Activated naive CD8-positive, alpha-beta T cell treated with anti-CD3 and anti-CD28 coated beads, Interleukin-2, amount 10 ng/mL, durations not matched to agents 7 days and 5 days (primary cell): ENCODE measurements at places on chromosomes 2 and 18.

DNA sequence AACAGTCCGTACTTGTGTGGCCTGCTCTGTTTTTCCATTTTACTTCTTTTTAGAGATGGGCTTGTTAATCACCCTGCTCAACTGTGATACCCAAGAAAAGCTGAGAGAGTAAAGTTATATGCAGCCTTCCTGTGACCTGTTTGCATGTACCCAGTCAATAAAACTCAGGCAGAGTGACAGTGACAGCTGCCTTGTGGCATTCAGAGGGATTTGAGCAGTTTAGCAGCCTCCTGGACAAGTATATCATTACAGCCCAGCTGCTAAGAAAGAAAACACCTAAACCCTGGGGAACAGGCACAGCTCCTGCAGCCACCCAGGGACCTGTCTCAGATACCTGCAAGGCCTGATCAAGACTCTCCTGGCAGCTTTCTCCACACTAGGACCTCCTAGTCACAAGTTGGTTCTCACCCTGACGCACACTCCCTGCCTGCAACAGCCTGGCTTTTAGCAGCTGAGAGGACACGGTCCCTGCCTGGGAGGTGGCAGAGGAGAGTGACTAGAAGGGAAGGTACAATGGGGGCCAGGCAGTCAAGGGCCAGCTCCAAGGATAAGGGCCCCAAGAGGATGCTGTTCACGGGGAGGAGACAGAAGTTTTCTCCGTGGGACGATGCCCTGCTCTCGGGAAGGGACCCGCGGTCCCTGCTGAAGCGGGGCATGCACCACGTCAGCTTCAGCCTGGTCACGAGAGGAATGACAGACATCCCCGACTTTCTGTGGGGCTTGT lies at the start of gene LRRC30:
TSS of gene LRRC30 (plus strand) at position 464 of the 724 bp plus-strand sequence. CDS start at position 514, 50 bp downstream.
- H3K4me3 ChIP-seq: no peak within 1 kb of the TSS
- no peaks in the 10 kb centered on the region for H3K27me3 ChIP-seq
- DNase-seq: no peak
- H3K27ac ChIP-seq: no peak within 1 kb of the TSS

DNA sequence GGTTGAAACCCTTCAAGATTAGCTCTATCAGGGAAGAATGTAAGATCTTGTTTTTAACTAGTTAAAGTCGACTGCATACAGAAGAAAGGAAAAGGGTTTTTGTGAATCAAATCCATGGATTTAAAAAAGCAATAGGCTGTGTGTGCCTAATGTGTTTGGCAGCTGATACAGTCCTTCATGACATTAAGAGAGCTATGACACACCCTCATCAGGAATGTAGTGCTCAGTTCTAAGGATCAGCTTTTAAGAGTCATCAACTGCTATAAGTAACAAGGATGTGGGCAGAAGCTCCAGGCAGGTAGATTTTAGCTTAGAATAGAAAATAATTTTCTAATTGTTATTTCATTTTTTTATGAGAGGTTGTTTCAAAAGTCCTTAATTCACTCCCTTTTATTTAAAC lies 52.9 kb downstream of the PPP1R1C start:
- H3K27me3 ChIP-seq: no peaks in the 10 kb centered on the region
- DNase-seq: no peak
- no peak overlapping the region for H3K4me3 ChIP-seq
- H3K36me3 ChIP-seq: no peaks in the 10 kb centered on the region

- H3K4me3 ChIP-seq: no peak overlapping the region
- no peak overlapping the region for H3K27ac ChIP-seq
- peaks cover 2% of the 10 kb centered on the region for H3K36me3 ChIP-seq
- H3K27me3 ChIP-seq: peaks cover 10% of the 10 kb centered on the region
- DNase-seq: no peak
Observed at GRCh38 chr2:222504191-222504590, 79.8 kb downstream of the SGPP2 start.

DNA sequence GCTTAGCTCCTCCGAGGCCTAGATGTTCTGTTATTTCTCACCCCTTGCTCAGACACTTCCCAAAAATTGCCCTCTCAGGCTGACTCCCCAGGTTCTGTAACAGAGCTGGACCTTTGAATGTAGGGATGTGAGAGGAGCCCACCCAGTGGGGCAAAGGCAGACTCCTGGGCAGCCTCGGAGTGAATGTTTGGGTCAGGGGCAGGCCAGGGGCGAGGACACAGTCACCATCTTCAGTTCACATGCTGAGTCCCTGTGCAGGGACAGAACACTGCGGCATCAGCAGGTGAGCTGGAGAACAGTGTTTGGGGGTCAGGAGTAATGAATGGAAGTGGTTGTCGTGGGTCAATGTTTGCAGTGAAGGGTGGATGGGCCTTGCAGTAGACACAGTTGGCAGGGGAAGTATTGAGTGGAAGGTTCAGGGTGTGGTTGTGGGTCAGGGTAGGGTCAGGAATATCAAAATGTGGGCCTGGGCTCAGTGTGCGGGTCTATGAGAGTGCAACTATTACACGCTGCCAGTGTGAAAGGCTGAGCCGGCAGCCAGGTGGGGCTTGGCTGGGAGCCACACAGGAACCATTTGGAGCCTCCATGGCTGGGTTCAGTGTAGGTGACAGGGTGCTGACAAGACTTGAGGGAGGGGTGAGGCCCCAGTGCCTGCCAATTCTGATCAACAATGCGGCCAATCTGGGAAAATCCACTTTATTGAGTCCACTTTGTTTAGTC lies 4.4 kb downstream of the IHH start:
- H3K4me1 ChIP-seq: peaks cover 14% of the 10 kb centered on the region
- no peak overlapping the region for H3K4me3 ChIP-seq
- H3K27ac ChIP-seq: no peak overlapping the region
- DNase-seq: no peak

- DNase-seq: no peak
- H3K36me3 ChIP-seq: peaks cover 12% of the 10 kb centered on the region
- H3K27ac ChIP-seq: no peak overlapping the region
- H3K27me3 ChIP-seq: no peaks in the 10 kb centered on the region
- H3K4me3 ChIP-seq: no peak overlapping the region
Observed at GRCh38 chr2:186493564-186494085, 7.6 kb downstream of the ZC3H15 start.

GRCh38 chr2:132897111-132897510 lies 227.1 kb upstream of the LYPD1 start:
- H3K4me1 ChIP-seq: no peaks in the 10 kb centered on the region
- H3K27ac ChIP-seq: no peak overlapping the region
- no peaks in the 10 kb centered on the region for H3K27me3 ChIP-seq

- H3K27me3 ChIP-seq: peaks cover 31% of the 10 kb centered on the region
- no peak overlapping the region for H3K27ac ChIP-seq
- H3K4me1 ChIP-seq: no peaks in the 10 kb centered on the region
- H3K36me3 ChIP-seq: no peaks in the 10 kb centered on the region
- no peak for DNase-seq
Observed at GRCh38 chr18:12398625-12399024, 9.1 kb upstream of the PRELID3A start.

- peaks cover 4% of the 10 kb centered on the region for H3K4me1 ChIP-seq
- H3K27ac ChIP-seq: no peak overlapping the region
- no peak for DNase-seq
- peaks cover 56% of the 10 kb centered on the region for H3K36me3 ChIP-seq
- H3K27me3 ChIP-seq: no peaks in the 10 kb centered on the region
Observed at GRCh38 chr2:177433402-177433801, 40.8 kb downstream of the AGPS start.

DNA sequence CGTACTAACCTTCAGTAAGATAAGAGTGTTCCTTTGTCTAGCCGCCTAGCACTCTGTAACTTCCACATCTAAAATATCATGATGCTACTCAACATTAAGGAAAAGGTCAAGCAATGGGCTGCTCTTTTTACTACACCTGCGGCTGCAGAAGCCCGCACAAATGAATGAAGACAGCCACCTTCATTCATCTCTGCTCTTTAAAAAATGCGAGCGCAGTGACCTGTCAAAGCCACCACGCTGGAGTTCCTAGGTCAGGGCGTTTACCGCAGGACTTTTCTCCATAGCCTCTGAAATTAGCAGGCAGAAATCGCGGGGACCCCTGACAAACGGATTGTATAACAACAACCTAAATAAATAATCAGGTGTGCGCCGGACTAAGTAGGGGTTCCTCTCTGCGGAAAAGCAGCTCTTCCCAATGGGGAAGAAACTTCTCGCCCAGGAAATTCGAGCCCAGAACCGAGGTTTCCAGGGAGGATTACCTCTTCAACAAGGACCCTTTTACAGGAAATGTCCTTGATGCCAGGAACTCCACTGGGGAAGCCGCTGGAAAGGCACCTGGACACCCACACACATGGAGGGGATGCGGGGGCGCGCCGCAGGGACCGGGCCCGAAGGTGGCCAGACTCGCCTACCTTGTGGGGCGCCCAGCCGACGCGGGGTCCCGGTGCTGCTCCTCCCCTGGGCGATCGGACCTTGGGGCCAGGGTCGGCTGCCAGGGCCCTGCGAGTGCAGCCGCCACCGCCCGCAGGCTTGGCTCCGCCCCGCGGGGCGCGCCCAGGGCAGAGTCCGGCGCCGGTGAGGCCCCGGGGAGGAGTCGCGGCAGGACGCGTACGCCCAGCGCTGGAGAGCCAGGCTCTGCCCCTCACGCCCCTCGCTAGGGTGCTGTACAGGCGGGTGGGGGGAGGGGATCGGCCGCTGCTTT lies at the start of gene CCDC68:
TSS of gene CCDC68 (minus strand) at position 758 of the 922 bp plus-strand sequence. CDS start 16,670 bp downstream, outside the sequence.
- H3K27me3 ChIP-seq: peaks cover 62% of the 10 kb centered on the region
- H3K4me3 ChIP-seq: no peak within 1 kb of the TSS
- H3K27ac ChIP-seq: no peak within 1 kb of the TSS
- no peaks in the 10 kb centered on the region for H3K36me3 ChIP-seq

- no peak for DNase-seq
- no peak overlapping the region for H3K4me3 ChIP-seq
- H3K4me1 ChIP-seq: no peaks in the 10 kb centered on the region
- H3K27ac ChIP-seq: no peak overlapping the region
- no peaks in the 10 kb centered on the region for H3K36me3 ChIP-seq
Observed at GRCh38 chr18:61155586-61155985, 177.6 kb upstream of the CDH20 start.

DNA sequence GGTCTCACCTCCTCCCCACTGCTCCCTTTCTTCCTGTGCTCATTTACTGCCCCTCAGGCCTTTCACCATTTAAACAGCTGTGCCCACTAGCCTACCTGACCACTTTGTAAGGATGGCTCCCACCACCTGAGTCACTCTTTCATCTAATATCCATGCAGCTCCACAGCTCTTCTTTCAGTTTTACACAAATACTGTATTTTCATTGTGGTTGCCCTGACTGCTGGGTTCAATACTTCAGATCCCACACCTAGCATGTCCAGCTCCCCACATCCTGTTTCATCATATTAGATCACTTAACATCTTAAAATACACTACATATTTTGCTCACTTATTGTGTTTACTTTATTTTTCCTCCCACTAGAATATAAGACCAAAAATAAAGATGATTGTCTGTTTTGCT lies 1110.6 kb downstream of the TSN start:
- DNase-seq: no peak
- H3K27me3 ChIP-seq: no peaks in the 10 kb centered on the region

DNA sequence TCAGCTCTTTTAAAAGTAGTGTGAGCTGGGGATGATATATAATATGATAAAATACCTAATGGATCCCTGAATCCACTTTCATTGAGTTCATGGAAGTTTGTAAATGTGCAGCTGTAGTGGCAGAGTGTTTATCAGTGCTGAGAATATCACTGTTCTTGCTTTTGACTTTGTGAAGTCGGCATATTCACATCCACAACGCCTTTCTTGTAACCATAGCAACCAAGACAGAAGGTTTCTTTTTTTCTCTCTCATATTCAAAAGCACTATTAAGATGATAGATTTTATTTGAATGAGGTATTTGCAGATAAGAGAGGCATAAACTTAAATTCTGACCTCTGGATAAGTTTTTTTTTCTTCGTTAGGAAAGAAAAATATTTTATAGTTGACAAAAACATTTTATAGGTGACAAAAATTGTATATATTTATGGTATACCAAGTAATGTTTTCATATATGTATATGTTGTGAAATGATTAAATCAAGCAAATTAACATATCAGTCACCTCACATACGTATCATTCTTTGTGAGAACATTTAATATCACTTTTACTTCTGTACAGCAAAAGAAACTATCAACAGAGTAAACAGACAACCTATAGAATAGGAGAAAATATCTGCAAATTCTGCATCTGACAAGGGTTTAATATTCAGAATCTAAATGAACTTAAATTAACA lies 130.0 kb downstream of the PLCL1 start:
- no peaks in the 10 kb centered on the region for H3K4me1 ChIP-seq
- no peaks in the 10 kb centered on the region for H3K27me3 ChIP-seq
- H3K27ac ChIP-seq: no peak overlapping the region

- no peak overlapping the region for H3K27ac ChIP-seq
- H3K27me3 ChIP-seq: no peaks in the 10 kb centered on the region
- no peak overlapping the region for H3K4me3 ChIP-seq
- no peaks in the 10 kb centered on the region for H3K36me3 ChIP-seq
- no peak for DNase-seq
- H3K4me1 ChIP-seq: no peaks in the 10 kb centered on the region
Observed at GRCh38 chr18:28581521-28582071, 404.7 kb upstream of the CDH2 start.

DNA sequence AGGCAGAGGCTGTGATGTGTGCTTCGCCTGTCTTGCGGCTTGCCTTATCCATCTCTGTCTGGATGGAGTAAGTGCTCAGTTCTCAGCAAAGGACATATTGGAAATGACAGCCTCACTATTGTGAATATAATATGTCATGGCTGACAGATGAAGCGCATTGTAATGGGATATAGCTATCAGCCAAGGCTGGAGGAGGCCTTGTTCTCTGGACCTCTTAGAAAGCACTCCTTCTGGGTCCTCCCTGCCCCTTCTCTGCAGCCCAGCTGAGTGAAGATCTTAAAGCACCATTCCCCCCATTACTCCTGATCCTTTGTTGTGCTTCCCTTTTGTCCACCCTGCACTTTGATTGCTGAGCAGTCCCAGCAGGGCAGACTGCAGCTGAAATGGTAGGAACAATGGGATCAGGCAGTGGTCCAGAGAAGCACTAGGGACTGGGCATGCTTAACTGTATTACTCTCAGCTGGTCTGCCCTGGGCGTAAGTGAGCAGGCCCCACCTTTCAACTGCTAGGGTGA lies 265.3 kb downstream of the SETBP1 start:
- no peak for DNase-seq
- H3K27me3 ChIP-seq: peaks cover 2% of the 10 kb centered on the region
- H3K4me1 ChIP-seq: no peaks in the 10 kb centered on the region

DNA sequence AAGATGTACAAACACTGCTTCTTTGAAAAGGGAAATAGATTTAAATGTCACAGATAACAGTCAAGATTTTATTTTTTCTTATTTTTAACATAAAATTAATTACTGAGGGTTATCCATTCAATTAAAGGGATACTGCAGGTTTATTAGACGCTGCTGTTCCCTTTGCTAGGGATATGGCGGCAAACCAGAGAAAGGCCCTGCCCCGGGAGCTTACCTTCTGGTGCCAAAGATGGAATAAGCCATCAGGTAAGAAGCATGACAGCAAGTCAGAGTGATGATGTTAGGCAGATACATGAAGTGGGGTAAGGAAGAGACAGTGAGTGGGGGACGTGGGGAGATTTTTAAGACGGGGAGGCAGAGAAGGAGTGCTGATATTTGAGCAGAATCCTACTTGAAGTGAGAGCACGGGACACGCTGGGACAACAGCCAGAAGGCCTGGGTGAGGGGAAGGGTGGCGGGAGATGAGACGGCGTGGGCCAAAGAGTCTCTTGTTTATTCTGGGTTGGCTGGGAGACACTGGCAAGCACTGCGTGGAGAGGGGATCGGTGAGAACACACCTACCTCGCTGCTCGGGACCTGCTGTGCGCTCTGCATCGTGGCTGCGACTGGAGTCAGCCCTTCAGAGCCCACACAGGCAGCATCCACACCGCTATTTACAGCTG lies 250.5 kb upstream of the TMEM200C start:
- no peak for DNase-seq
- no peaks in the 10 kb centered on the region for H3K36me3 ChIP-seq
- no peak overlapping the region for H3K27ac ChIP-seq
- H3K4me3 ChIP-seq: no peak overlapping the region
- no peaks in the 10 kb centered on the region for H3K27me3 ChIP-seq
- no peaks in the 10 kb centered on the region for H3K4me1 ChIP-seq
